Stimulated activated CD8-positive, alpha-beta memory T cell treated with anti-CD3 and anti-CD28 coated beads, Interleukin-4, amount 100 ng/mL, for 1 hour (primary cell): ENCODE measurements at places on chromosomes 7 and 10.

DNA sequence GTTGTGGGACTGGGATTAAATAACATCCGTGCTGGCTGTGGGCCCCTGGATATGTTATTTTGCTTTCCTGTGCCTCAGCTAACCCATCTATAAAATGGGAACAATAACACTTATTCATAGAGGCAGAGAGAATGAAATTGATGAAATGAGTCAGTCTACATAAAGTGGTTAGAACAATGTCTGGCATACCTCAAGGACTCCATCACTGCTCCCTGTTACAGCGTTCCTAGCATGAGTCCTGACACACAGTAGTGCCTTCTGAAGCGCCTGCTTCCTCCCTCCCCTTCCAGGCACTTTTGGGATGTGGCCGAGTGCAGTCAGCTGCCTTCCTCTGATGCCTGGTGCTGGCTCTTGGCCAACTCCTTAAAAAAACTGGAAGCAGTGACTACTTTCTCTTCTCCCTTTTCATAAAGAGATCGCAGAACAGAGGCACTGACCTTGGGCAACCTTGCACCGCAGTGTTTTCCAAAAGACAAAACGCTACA, 108.4 kb upstream of the ZMIZ1 start:
- no peak for DNase-seq

GRCh38 chr10:3995302-3996210, 210.5 kb upstream of the KLF6 start:
- no peak for DNase-seq

DNA sequence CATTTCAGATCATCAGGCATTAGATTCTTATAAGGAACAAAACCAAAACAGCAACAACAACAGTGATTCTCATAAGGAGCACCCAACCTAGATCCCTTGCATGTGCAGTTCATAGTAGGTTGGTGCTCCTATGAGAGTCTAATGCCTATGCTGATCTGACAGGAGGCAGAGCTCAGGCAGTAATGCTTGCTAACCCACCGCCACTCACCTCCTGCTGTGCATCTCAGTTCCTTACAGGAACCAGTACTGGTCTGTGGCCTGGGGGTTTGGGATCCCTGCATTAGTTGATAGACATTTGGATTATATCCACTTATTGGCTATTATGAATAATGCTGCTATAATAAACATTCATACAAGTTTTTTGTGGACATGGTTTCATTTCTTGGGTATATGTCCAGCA, 14.0 kb downstream of the MKLN1 start:
- no peak for DNase-seq

GRCh38 chr10:11440250-11441150, 170.9 kb downstream of the USP6NL start:
- DNase-seq: no peak
